ENCODE measurements at places on chromosomes 5 and 9.
A peak's percentile ranks its signal among the peaks of the same experiment; 100 is the strongest.

- no peak for DNase-seq
Measured at GRCh38 chr5:160181965-160182622, 47.2 kb upstream of the FABP6 start.

DNA sequence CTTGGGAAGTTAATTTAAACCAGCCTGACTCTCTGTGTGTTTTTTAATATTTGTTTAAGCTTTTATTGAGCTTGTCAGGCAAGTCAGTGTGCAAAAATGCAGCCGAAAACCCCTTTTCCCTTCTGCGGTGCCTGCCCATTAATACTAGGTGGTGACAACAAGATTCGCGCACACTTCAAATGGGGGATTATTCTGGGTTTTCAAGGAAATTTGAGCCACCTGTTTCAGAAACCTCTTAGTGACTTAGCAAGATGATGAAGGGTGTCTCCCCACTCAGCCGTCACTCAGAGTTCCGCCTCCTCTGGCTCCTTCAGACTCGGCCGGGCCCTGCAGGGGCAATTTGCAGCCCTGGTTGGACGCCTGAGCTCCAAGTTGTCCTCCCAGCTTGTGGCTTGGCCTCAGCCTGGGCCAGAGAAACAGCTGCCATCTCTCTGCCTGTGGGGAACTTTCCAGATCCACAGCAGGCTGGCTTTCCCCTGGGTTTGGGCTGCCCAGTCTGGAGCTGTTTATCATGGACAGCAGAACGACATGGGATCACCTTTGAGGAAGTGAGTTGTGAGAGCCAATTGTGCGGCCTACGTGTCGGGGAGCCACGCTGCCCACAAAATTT is 75.9 kb downstream of the SPRY4 start:
- DNase-seq = no peak

- no peak for DNase-seq
Measured at GRCh38 chr5:154630410-154630809, 124.8 kb upstream of the LARP1 start.

- no peak for DNase-seq
Measured at GRCh38 chr5:88929385-88929784, 46.4 kb upstream of the MEF2C start.

- peak; percentile 29 for DNase-seq
Measured at GRCh38 chr5:36150676-36151433, 832 bp downstream of the LMBRD2 start.

- DNase-seq = no peak
Measured at GRCh38 chr5:103178167-103178566, 58.1 kb downstream of the PPIP5K2 start.

DNA sequence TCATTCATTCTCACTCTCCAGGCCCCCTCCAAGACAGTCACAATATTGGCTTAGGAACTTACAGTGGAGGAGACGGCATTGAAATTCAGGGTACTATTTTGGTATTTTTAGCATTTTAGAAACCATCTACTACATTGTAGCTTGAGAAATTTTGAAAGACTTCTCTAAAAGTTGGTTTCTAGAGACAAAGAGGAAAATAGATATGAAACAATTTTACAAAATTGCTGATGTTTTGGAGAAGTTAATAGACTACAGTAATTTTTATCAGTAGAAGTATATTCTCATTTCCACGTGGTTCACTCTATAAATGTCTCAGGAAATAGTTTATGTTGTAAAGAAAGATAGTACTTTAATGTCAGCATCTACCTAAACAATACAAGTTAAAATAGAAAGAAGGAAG is 63.2 kb upstream of the ZSWIM6 start:
- no peak for DNase-seq

DNA sequence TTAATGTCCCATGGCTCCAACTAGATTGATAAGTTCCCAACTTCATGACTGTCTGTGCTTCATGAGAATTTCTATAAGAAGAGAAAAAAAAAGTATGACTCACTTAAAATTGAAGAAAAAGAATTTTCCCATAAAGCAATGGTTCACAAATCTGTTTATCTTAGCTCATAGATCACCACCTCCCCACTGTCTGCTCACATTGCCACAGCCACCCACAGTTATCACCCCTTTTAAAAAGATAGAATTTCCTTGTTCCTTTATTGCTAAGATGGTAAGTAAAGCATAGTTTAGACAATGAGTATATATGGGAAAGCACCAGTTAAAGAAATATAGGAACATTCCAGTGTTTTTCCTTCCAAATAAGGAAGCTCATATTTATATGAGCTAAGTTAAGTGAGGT is 67.1 kb downstream of the ALDH7A1 start:
- DNase-seq = no peak

- no peak for DNase-seq
Measured at GRCh38 chr5:148828511-148829247, 2.3 kb downstream of the ADRB2 start.

GRCh38 chr5:71481441-71481840 is 26.0 kb downstream of the BDP1 start:
- no peak for DNase-seq

DNA sequence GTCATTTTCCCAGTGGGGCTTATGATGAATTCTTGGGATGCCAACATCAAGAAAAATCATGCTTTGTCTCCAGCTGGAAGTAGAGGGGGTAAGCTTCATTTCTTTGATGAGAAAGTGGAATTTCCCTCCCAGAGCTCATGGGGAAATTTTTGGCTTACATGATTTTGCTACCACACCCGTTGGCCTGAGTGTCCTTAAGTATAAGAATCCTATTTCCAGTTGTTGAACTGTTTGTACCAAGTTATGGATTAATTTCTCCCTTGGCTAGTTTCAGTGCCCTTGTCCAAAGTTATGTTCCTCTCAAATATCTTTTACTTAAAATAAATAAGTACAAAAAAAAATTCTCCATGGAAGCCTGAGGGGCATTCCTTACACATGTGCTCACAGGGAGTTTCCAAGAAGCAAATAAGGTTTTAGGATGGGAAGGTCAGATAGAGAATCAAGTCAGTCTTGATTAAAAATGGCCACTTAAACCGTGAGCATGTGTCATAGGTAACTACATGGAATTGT is 82.3 kb downstream of the PTCD2 start:
- DNase-seq = no peak

GRCh38 chr9:17422994-17423680 is 155.7 kb upstream of the SH3GL2 start:
- no peak for DNase-seq

DNA sequence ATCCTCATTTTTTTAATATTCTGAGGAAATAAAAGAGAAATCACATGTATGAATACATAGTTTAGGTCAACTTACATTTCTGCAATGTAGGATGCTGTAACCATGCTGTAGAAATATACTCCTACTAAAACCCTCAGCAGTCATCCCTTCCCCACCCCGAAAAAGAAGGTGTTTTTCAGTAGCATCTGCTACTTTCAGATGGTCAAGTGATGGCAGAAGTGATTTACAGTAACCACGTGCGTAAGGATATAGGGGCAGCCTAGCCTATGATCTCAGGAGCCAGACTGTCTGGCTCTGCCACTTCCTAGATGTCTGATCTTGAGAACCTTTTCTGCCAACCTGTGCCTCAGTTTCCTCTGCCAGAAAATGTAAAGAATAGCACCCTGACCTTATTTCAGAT is 26.0 kb upstream of the SYK start:
- no peak for DNase-seq

- DNase-seq = no peak
Measured at GRCh38 chr5:36236801-36237200, 4.9 kb downstream of the NADK2 start.

GRCh38 chr9:27766073-27766835 is 193.0 kb upstream of the C9orf72 start:
- no peak for DNase-seq

GRCh38 chr9:25681266-25681665 is 3.0 kb upstream of the TUSC1 start:
- DNase-seq = no peak

DNA sequence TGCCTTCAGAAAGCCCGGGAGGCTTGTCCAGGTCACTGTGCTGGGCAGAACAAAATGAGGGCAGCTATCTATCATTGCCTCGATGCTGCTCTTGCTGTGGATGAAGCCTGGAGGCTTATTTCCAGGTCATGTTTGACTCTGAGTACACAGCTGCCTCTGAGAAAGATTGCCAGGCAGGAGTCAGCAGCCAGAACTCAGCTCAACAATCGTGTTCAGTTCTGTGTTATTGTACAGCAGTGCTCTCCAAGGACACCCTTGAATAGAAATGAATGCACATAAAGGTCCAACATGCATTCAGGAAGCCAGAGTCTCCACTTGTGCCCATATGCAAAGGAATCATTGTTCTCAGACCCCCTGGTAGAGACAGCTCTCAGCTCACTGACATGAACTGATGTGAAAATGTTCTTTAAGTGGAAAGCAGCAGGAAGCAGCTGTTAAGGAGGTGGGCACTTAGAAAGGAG is 61.7 kb upstream of the ZFR start:
- peak; percentile 57 for DNase-seq

DNA sequence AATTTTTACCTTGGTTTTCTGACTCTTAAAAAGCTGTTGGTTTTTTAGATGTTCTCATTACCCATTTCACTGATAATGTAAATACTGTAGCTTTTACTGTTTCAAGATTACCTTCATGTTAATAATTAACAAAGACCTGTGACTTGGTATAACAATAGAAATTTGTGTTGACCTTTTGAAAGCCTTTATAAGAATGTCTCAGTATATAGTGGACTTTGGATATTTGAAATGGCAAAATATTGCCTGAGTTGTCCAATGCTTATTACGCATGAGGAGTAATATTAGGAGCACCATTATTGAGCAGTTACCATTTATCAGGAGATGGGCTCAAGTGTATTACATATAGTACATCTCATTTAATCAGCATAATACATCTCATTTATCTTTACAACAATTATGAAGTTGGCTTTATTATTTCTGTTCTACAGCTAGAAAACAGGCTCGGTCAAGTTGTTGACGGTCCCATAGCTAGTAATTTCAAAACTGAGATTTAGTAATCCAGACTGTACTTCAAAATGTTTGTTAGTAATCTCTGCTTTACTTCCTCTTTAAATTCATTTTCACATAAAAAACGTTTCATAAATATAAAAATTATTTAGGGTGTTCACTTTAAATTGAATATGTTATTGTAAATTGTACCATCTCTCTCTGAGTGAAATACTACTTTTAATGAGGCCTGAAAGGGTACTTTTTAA is 50.7 kb upstream of the FKTN start:
- no peak for DNase-seq

- no peak for DNase-seq
Measured at GRCh38 chr9:76725885-76726284, 38.4 kb upstream of the PCA3 start.

DNA sequence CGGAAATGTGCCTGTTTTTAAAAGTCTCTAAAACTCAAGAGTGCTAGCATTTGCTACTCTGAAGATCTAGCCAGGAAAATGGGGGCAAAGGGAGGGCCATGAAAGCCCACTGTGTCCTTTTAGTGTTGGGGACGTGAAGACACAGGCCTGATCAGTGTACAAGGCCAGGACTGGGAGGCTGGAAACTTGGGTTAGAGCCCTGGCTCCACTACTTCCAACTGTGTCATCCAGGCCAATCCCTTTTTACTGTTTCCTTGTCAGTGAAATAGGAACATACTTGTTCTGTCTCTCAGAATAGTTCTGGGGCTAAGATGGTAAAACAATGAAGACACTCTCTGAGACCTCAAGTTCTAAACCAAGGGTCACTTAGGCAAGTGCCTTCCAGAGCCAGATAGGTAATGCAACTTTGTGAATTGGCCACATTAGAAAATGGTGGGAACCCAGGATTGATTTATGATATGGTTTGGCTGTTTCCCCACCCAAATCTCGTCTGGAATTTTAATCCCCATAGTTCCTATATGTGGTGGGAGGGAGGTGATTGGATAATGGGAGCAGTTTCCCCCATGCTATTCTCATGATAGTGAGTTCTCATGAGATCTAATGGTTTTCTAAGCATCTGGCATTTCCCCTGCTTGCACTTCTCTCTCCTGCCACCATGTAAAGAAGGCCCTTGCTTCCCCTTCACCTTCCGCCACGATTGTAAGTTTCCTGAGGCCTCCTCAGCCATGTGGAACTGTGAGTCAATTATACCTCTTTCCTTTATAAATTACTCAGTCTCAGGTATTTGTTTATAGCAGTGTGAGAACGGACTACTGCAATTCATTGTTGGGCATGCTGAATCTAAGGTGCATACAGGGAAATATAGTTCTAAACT is 30.4 kb upstream of the B4GALT1 start:
- DNase-seq = no peak

DNA sequence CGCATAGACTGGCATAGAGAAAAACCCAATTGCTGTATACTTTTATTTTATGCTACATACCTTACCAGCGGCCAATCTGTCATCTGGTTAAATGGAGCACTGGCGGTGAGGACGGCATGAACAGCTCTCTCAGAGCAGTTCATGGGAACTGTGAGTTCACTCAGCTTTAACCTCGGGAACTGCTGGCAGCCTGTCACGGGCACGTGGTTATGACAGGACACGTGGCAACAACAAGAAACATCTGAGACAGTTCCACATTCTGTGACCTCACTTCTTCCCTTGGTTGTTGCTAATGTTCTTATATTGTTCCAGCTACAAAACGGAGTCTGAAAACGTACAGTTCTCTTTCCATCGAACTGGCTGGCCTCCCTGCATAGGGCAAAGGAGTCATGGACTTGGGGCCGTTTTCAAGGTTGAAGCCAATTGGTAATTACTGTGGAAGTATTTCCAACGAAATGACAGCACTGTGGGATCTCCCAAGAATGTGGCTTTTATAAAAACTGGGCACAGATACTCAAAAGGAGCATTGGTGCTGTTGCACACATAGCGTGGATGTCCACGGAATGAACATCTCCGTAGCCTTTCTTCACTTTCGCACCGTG is 246.3 kb upstream of the DAP start:
- DNase-seq = no peak

GRCh38 chr5:25713259-25713658 is 1068.5 kb upstream of the CDH10 start:
- no peak for DNase-seq

- DNase-seq = no peak
Measured at GRCh38 chr5:91028499-91028956, 354.6 kb downstream of the ARRDC3 start.

- no peak for DNase-seq
Measured at GRCh38 chr5:82160948-82161347, 117.2 kb downstream of the RPS23 start.

- no peak for DNase-seq
Measured at GRCh38 chr5:65858316-65858715, 68.1 kb upstream of the ERBIN start.

DNA sequence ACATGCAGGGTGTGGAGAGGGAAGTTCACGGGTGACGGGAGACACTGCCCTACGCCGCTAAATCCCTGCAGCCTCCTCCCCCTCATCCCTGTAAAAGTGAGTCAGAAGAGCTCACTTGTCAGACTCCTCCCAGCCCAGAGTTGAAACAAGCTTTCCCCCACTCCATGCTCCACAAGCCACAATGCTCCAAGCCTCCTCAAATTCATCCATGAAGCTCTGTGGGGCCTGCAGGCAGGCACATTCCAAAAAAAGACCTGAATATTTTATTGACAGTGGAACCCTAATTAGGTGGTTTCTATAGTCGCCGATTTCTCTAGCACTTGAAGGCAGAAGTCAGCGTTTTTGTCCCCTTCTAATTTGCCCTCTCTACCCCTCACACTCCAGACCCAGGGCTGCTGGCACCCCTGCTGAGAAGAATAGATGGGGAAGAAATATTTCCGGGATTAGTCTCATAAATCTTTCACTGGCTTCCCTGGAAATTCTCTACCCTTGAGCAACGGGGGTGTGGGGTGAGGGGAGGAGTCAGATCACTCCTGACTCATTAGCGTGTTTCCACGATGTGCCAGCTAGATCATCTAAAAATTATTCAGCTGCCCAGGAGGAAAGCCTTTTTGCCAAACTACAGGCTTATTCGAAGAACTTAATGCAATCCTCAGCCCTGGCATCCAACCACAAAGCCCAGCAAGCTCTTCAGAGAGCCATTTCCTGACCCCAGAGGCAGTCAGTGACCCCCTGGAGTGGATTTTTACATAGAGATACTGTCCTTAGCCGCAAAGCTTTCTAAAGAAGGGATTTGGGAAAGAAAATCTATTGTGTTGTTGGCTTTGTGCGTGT is 97.1 kb downstream of the ENC1 start:
- no peak for DNase-seq

All from NCI-H1930 (cell line).